ENCODE measurements at places on chromosomes 2 and 18.

- no peak for DNase-seq
Measured at GRCh38 chr2:226797289-226797988, 2.2 kb downstream of the IRS1 start.

GRCh38 chr2:157628477-157629415 lies at the start of gene ACVR1C:
ACVR1C (minus strand) TSS chr2:157628864; CDS start chr2:157628644, 220 bp downstream.
- DNase-seq, result no peak

DNA sequence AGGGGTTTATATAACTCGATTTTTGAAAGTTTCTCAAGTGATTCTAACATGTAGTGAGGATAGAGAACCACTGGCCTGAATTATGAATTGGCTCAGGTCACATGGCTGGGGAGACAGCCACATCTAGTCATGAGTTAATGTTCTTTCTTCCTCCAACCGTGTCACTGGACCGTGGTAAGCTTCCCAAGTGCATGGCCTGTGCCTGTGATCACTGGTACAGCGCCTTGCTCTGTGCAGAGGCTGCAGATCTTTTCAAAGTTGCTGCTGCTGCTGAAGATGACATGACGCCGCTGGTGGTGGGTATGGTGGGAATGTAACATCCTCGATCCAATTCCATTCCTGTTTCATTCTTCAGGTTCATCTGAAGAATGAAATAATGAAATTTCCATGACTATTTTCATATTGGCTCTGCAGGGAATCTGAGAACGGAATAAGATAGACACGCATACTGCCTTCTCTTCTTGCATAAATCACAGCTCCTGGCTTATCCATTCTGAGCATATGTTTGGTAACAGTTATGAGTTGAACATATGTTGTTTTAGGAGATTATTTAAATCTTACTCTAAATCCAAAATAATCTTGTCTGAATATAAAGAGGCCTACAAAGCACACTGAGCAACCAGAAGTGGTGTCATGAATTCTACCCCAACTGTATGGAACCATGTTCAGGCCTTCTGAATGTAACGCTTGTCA lies 100.5 kb upstream of the THSD7B start:
- no peak for DNase-seq

DNA sequence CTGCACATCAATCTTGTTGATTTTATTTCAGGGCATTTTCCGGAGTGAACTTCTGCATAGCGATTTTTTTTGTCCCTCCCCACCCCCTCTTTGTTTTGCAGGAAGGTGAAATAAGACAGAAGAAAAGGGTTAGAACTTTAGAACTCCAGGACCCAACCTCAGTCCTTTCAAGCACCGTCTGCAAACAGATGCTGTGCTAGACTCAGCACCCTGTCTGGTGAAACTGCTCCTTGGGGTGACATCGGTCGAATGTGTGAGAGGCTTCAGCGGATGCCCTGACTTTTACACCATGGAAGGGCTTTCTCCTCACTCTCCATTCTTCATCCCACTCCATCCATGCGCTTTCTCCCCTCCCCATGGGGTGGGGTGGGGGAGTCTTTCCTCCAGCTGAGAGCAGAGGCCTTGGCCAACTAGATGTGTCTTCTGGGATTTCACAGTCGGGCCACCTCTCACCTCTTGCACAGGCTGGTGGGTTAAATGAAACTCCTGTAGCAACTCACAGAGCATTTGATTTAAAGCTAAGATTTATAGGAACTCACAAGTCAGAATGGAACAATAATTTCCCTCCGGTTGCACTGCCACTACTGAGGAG lies 43.3 kb upstream of the EDAR start:
- DNase-seq, result no peak

DNA sequence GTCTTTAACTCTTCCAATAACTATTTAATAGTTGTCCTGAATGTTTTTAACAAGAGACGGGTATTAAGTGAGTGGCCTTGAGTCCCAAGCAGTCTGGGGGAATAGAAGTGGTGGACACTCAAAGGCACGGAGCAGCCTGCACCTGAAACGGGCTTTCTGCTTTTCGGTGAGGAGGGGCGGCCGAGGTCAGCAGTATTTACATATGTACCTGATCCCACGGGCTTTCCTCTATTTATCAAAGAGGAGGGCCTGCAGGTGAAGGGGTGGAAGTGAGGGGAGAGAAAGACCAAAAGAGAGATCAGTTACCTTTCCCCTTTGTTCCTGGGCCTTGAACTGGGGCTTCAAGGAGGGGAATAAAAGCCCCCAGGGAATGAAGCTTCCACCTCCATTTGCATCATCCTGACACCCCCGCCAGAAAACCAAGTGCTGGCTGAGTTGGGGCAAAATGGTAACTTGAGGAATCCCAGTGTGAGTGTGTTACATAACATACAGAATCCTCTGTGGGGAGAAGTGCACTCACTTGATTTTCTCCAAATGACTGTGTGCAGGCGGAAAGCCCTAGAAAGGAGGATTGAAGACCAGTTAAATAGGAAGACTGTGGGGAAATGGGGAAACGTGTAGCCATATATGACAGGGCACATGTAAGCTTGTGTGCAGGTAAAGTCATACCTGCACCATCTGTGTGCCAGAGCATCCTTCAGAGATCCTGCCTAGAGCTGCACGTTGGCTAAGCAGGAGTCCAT lies 12.4 kb downstream of the POU3F3 start:
- no peak for DNase-seq

DNA sequence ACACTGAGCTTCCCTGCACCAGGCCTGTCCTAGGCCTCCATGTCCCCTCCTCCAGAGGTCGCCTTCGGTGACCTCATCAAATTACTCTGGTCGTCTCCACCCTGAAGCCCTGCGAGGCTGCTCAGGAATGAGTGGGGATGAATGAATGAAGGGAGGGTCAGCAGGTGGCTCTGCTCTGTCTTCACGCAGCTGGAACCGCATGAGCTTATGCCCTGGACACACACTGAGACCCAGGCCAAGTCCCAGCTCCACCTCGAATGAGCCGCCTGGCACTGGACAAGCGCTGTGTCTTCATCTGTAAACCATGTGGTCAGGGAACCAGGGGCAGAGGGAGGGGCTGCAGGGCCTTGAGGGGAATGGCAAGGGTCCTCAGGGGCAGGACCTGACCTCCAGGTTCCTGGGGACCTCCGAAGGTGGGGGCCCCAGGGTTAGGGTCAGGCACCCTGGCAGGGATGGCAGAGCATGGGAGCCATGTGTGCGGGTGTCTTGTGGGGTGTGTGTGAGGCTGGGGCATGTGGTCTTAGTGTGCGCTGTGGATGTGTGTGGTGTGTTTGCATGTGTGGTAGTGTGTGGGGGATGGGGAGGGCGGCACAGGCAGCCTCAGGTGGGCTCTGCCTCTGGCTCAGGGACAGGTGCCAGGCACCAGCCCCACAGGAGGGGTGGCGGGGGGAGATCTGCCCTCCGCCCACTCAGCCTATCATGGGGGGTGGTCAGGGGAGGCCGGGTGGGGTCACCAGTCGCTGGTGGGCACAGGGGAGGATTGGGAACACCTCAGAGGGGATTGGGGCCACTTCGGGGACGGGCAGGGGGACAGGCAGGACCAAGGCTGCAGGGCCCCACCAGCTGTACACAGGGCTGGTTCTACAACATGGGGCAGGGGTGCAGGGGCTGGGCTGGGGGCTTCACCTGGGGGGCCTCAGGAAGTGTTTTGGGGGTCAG lies 13.9 kb downstream of the ODC1 start:
- DNase-seq, result no peak

- no peak for DNase-seq
Measured at GRCh38 chr2:96265349-96265839, 403 bp downstream of the TMEM127 start.

DNA sequence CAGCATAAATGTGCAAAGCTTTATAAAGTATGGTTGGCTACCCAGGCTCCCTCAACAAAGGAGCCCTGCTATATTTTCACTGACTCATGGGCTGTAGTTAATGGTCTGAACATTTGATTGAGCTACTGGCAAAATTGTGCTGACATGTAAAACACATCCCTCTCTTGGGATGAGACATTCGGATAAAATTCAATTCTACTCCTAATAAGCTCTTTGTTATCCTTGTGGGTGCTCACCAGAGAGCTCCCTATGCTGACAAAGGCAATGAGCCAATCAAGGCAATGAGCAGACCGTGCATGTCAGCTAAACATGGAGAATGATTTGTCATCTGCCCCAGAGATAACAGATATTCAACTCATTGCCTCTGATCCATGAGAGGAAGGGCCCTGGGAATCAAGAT lies 27.7 kb downstream of the SERPINB8 start:
- DNase-seq, result no peak

GRCh38 chr18:3118195-3119010 lies 101.4 kb downstream of the MYOM1 start:
- DNase-seq, result no peak

DNA sequence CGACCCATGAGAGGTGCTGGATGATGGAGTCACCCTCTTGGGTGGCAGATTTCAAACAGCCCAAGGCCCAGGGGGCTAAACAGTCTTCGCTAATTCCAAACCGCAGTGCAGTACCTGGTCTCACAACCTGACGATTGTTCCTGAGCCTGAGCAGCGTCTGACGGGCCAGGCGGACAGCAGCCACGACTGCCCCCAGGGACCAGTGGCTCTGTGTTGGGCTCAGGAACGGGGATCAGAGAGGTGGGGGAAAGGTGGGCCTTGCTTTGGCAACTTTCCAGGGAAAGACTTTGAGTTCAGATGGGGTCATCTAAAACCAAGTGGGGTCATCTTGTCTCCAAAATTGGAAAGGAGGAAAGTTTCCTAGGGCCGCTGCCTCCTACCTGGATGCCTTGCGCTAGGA lies 492 bp downstream of the COLEC11 start:
- no peak for DNase-seq

GRCh38 chr2:43221763-43222474 lies 4.5 kb downstream of the ZFP36L2 start:
- DNase-seq, result no peak

GRCh38 chr2:196230061-196230854 lies 58.9 kb upstream of the STK17B start:
- DNase-seq, result no peak

GRCh38 chr2:150413366-150413765 lies 74.1 kb downstream of the RND3 start:
- DNase-seq, result no peak

GRCh38 chr2:38830526-38831159 lies 45.1 kb downstream of the DHX57 start:
- no peak for DNase-seq

DNA sequence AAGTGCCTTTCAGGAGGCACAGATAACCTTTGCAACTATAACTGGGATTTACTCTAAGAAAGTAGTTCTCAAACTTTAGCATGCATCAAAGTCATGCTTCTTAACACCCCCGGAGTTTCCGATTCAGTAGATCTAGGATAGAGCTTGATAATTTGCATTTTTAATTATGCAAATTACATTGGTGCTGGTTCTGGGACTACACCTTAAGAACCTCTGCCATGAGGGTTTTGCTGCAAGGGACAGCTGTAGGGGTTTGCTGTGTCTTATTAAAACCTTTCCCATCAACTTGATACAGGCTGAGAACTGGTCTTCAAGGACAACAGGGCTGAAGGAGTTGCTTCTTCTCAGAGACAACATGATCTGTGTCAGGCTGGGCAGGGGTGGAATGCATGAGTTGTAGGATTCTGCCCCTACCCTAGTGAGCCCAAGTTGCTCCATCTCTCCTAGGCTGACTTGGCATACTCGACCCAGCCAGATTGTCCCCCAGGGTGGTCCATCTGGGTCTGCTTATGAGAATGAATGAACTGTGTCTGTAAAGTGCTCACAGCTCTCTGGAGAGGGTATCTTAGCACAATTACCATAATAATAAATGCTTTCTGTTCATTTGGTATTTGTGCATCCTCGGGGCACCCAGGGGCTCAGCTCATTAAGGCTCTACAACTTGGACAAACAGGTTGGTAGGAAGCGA lies 232.7 kb downstream of the CLIP4 start:
- no peak for DNase-seq

- DNase-seq, result no peak
Measured at GRCh38 chr2:226325526-226325925, 474.1 kb downstream of the IRS1 start.

DNA sequence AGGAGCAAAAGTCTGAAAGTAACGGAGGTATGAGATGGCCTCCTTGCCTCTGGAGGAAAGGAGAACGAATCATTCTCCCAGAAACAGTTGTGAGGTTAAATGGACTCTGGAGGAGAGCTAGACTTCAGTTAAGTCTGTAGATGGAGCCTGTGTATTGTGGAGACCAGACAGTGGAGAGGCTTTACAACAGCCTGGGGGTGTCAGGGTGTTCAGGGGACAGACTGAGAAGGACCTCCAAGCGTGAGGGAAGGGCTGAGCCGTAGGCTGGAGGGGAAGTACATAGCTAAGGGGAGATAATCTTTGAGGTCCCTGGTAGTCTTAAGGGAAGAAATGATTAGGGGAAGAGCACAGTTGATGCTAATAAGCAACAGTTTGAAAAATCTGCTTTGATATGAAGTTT lies 76.6 kb downstream of the GALNT1 start:
- DNase-seq, result no peak

DNA sequence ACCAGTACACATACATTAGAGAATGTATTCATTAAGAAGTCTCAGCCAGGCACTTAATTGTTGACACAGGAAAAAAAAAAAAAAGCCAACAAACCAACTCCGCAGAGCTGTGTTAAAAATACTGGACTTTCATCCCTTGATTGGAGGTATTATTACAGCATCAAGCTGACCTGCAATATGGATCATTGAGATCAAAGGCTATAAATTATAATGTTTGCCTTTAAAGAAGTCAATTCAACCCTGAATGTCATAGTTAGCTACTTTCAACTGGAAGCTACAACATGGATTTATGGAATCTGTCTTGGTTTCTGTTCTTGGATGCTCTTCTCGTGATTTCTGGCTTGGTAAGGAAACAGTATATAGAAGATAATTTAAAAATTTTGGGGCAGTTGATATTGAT lies at the start of gene MEP1B:
MEP1B (plus strand) TSS at position 250 of the 400 bp plus-strand sequence; CDS start at position 282, 32 bp downstream.
- DNase-seq, result no peak

- DNase-seq, result no peak
Measured at GRCh38 chr18:22311301-22311700, 106.4 kb downstream of the CTAGE1 start.

GRCh38 chr2:64770781-64771334 lies 117.1 kb upstream of the SERTAD2 start:
- no peak for DNase-seq

GRCh38 chr2:200408428-200409316 lies 101.2 kb downstream of the KCTD18 start:
- DNase-seq, result no peak

- DNase-seq, result no peak
Measured at GRCh38 chr2:86747711-86748639, 27.9 kb downstream of the RMND5A start.

DNA sequence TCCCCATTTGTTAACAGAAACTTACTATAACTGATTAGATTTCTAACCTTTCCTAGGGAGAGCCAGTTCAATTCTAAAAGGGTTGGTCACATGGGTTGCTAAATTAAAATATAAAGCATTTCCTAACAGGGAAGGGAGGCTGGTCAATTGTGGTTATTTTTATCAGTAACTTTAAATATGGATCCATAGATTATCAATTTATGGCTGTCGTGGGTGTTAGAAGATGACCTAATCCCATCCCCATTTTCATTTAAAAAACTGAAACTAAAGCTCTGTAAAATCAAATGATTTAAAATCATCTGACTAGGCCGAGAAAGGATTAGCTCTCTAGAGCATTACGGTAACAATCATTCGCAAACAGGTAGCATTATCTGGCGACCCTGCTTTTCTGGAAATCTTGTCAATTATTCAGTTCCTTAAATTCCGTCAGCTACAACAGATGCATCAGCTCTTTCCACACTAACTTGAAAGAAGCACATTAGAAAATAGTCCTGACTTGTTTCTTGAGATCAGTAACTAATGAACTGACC lies 953 bp upstream of the HNRNPA3 start:
- no peak for DNase-seq
